Esophagus mucosa (tissue), 1 donor: ENCODE measurements at places on chromosomes 5 and 9. TPM values are rescaled to one million over a fixed set of nuclear protein-coding genes. Genes with fewer than 3 reads are reported as not detected.

The VLDLR gene
- 26.6 TPM for total RNA-seq

The MEGF10 gene
- total RNA-seq: 0.12 TPM

The INSYN2B gene
- not detected for total RNA-seq

The CDX1 gene
- not detected for total RNA-seq

The MLANA gene
- total RNA-seq: not detected

The CAVIN4 gene
- 0.08 TPM for total RNA-seq

The SLC36A3 gene
- total RNA-seq: not detected

The ANKRD34B gene
- total RNA-seq: not detected

The SPATA31E1 gene
- not detected for total RNA-seq

DNA sequence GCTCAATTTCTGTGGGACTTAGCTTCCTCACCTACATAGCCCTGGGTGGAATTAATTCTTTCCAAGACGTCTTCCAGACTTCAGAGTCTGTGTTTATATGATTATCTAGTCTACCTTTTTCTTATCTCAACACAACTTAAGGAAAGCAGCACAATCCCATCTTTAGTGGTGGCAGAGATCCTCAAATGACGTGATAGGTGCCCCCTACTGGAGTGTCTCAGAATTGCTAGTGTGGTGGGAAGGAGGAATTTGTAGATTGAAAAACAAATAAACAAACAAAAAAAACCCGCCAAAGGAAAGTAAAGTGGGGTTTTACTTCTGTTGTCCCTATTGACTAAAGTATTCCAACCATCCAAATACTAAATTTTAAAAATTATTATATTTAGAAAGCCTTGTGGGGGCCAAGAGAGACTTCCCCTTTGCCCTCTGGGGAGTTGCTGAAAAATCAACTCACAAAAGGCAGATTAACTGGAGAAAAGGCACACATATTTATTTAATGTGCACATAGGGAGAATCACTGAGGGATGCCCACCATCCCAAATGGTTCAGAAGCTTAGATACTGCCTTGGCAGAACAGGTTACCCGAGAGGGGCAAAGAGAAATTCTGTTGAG lies 283.3 kb downstream of the TMEM167A start:
- ATAC-seq: no peak

DNA sequence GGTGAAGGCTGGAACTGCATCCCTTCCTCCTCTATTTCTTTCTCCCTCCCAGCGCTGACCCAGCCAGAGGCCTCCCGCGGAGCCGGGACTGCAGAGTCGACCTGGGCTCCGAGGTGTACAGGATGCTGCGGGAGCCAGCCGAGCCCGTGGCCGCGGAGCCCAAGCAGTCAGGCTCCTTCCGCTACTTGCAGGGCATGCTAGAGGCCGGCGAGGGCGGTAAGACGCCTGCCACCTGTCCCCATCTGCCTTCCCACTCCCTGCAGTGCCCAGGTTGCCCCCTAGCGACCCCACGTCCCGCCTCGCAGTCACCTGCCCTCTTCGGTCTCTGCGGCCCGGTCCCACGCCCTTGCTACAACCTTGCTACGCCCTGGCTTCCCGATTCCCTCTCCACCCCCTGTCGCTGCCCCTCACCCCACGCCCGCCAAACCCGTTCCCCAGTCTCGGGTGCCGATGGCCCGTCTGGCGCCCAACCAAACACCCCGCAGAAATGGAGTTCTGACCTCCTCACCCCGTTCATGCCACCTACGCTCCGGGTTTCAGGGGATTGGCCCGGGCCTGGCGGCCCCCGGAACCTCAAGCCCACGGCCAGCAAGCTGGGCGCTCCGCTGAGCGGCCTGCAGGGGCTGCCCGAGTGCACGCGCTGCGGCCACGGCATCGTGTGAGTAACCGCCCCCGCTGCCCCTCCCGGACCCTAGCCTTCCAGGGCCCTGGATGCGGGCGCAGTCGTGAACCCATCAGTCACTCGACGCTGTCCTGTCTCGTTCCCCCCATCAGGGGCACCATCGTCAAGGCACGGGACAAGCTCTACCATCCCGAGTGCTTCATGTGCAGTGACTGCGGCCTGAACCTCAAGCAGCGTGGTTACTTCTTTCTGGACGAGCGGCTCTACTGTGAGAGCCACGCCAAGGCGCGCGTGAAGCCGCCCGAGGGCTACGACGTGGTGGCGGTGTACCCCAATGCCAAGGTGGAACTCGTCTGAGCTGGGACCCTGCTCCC lies 14.1 kb downstream of the PDLIM4 start:
- no peak for ATAC-seq

- ATAC-seq: no peak
Observed at GRCh38 chr9:2725126-2725525, 7.8 kb downstream of the KCNV2 start.

DNA sequence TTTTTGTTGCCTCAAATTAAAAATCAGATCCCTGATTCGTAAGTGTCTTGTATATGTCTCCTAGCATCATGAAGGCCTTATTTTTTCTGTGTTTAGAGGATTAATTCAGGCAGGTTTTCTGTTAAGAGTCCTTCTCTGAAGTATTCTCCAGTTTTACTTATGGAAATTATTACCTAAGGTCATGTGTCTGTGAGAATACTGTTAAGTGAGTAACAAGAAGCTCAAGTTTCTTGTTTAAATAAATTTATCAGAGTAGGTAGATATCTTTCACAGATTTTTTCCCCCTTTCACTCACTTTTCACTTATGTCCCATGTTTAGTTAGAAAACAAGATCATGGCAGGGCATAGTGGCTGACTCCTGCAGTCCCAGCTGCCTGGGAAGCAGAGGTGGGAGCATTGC lies 233.6 kb downstream of the KDM4C start:
- no peak for ATAC-seq

DNA sequence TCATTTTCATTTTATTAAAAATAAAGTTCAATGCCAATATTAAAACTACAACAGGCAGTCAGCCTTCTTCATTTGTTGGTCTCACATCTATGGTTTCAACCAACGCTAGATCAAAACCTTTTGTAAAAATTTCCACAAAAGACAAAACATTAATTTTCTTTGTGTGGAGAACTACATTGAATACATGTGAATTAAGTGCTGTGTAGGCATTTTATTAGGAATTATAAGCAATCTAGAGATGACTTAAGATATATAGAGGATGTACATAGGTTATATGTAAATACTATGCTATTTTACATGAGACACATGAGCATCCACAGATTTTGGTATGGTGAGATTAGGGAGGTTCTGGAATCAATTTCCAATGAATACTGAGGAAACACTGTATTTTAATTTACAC lies 94.2 kb downstream of the CYLC2 start:
- ATAC-seq: no peak

GRCh38 chr5:137730336-137730735 lies 5.6 kb downstream of the KLHL3 start:
- no peak for ATAC-seq
